Activated naive CD8-positive, alpha-beta T cell treated with anti-CD3 and anti-CD28 coated beads, Interleukin-2, amount 10 ng/mL, durations not matched to agents 7 days and 5 days (primary cell): ENCODE measurements at places on chromosomes 13 and 19. TPM values are rescaled to one million over a fixed set of nuclear protein-coding genes. Genes with fewer than 3 reads are reported as not detected.

ABCA7 gene
- total RNA-seq, result 145 TPM

RNF17 gene
- total RNA-seq, result not detected

RNF225 gene
- 0.94 TPM for total RNA-seq

FCGBP gene
- 13.1 TPM for total RNA-seq

CADM4 gene
- total RNA-seq, result 0.36 TPM

ICAM3 gene
- total RNA-seq, result 189 TPM

NOVA2 gene
- total RNA-seq, result not detected

CYP2B6 gene
- total RNA-seq, result not detected

DNA sequence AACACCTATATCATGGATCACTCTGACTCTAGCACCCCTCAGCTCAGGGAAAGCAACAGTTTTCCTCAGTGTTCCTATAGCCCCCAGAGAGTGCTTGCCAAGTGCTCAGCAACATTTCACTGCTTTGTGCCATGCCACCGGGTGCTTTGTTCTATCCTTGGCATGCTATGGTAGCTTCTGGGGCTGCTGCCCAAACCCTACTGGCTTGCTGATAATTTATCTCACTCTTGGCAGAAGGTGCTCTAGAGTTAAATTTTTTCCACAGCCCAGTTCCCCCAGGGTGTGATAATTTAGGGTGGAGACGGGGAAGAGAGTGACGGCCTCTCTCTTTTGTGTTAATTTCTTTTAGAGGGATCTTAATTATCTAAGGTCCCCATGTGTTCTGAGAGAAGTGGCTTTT lies 12.6 kb upstream of the CSNK1A1L start:
- no peak overlapping the region for H3K4me3 ChIP-seq
- DNase-seq, result no peak
- no peaks in the 10 kb centered on the region for H3K36me3 ChIP-seq

- peaks cover 61% of the 10 kb centered on the region for H3K36me3 ChIP-seq
- H3K27me3 ChIP-seq, result no peaks in the 10 kb centered on the region
- H3K27ac ChIP-seq, result no peak overlapping the region
- peaks cover 22% of the 10 kb centered on the region for H3K4me1 ChIP-seq
These were observed 34.0 kb downstream of the ITM2B start for GRCh38 chr13:48266701-48267639.

DNA sequence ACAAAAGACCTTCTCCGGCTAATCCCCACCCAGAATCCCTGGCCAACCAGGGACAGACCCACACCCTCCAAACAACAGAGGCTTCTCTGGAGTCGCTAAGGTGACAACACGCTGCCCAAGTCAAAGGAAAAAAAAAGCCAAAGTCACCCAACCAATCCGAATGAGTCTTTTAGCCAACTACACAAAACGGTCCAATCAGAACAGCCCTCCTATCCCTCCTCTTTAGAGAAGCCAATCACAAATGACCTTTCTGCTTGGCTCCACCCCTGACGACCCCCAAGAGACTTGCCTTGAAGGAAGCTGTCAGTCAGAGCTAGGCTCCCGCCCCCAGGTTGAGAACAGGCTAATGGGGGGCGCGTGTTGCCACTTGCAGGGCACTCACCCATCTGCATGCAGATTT lies 6.6 kb upstream of the FBXW9 start:
- peaks cover 17% of the 10 kb centered on the region for H3K36me3 ChIP-seq
- DNase-seq, result no peak
- peaks cover 2% of the 10 kb centered on the region for H3K4me1 ChIP-seq
- H3K4me3 ChIP-seq, result no peak overlapping the region
- H3K27ac ChIP-seq, result no peak overlapping the region

DNA sequence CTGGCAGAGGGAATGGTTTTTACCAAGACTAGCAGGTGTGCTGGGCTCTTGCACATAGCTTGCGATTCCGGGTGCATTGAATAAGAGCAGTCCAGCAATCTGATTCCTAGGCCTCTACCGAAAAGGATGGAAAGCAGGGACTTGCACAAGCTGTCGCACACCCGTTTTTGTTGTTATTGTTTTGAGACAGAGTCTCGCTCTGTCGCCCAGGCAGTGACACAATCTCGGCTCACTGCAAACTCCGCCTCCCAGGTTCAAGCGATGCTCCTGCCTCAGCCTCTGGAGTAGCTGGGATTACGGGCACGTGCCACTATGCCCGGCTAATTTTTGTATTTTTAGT lies 5.5 kb downstream of the EBI3 start:
- H3K27me3 ChIP-seq, result no peaks in the 10 kb centered on the region
- no peaks in the 10 kb centered on the region for H3K36me3 ChIP-seq
- no peak overlapping the region for H3K4me3 ChIP-seq
- H3K27ac ChIP-seq, result no peak overlapping the region

GRCh38 chr13:21606251-21606650 lies 2.3 kb upstream of the MICU2 start:
- H3K27ac ChIP-seq, result no peak overlapping the region
- H3K27me3 ChIP-seq, result peaks cover 17% of the 10 kb centered on the region
- H3K36me3 ChIP-seq, result peaks cover 10% of the 10 kb centered on the region
- DNase-seq, result no peak

- no peaks in the 10 kb centered on the region for H3K4me1 ChIP-seq
- no peak overlapping the region for H3K27ac ChIP-seq
- peaks cover 2% of the 10 kb centered on the region for H3K27me3 ChIP-seq
- H3K4me3 ChIP-seq, result no peak overlapping the region
- no peak for DNase-seq
These were observed 386.6 kb downstream of the KCNRG start for GRCh38 chr13:50401721-50402465.

DNA sequence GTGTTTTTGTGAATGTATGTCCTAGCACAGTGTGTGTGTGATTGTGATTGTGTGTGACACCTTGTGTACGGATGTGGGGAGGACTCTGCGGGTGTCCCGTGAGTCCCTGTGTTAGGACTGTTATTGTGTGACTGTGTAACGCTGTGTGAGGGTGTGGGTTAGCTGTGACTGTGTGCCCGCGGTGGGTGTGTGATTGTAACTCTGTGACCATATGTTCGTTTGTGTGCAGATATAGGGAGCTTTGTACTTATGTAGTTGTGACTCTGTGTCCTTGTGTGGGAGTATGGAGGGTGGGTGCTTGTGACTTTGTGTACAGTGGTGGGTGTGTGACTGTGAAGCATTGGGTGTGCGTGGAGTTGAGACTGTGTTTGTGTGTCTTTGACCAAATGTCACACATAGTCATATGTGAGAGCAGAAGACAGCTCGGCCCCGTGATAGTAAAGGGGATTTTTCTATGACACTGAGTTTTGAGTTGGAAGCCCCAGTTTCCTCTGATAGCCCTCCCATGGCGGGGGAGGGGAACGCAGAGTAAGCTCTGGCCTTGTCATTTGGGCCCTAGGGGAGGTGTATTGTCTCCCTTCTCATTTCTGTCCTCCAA lies 949 bp upstream of the ZNF260 start:
- no peaks in the 10 kb centered on the region for H3K27me3 ChIP-seq
- peak overlapping the region; percentile 99 for H3K27ac ChIP-seq
- H3K36me3 ChIP-seq, result peaks cover 41% of the 10 kb centered on the region
- H3K4me1 ChIP-seq, result peaks cover 16% of the 10 kb centered on the region

GRCh38 chr19:7718668-7719067 lies 13.2 kb downstream of the CLEC4G start:
- no peak for DNase-seq
- H3K27ac ChIP-seq, result peak overlapping the region; percentile 64
- H3K4me3 ChIP-seq, result no peak overlapping the region

GRCh38 chr13:73138276-73138637 lies 79.5 kb downstream of the KLF5 start:
- H3K36me3 ChIP-seq, result no peaks in the 10 kb centered on the region
- H3K27ac ChIP-seq, result no peak overlapping the region
- peaks cover 5% of the 10 kb centered on the region for H3K27me3 ChIP-seq
- no peak for DNase-seq
- H3K4me1 ChIP-seq, result no peaks in the 10 kb centered on the region

- DNase-seq, result no peak
- H3K36me3 ChIP-seq, result no peaks in the 10 kb centered on the region
- no peak overlapping the region for H3K4me3 ChIP-seq
- H3K27me3 ChIP-seq, result peaks cover 22% of the 10 kb centered on the region
- no peak overlapping the region for H3K27ac ChIP-seq
These were observed 1.6 kb downstream of the FSTL3 start for GRCh38 chr19:677601-678436.

- peaks cover 4% of the 10 kb centered on the region for H3K36me3 ChIP-seq
- H3K4me3 ChIP-seq, result no peak overlapping the region
- H3K27me3 ChIP-seq, result peaks cover 19% of the 10 kb centered on the region
- DNase-seq, result no peak
These were observed 29.2 kb upstream of the MPHOSPH8 start for GRCh38 chr13:19604306-19604705.

- H3K36me3 ChIP-seq, result no peaks in the 10 kb centered on the region
- H3K4me3 ChIP-seq, result no peak overlapping the region
- no peak overlapping the region for H3K27ac ChIP-seq
- peaks cover 21% of the 10 kb centered on the region for H3K27me3 ChIP-seq
- H3K4me1 ChIP-seq, result peaks cover 7% of the 10 kb centered on the region
These were observed 108.6 kb downstream of the HSPH1 start for GRCh38 chr13:31053091-31053490.
